ENCODE measurements at places on chromosomes 13 and 19.

GRCh38 chr13:43946281-43946680 is 66.6 kb downstream of the LACC1 start:
- DNase-seq = no peak

DNA sequence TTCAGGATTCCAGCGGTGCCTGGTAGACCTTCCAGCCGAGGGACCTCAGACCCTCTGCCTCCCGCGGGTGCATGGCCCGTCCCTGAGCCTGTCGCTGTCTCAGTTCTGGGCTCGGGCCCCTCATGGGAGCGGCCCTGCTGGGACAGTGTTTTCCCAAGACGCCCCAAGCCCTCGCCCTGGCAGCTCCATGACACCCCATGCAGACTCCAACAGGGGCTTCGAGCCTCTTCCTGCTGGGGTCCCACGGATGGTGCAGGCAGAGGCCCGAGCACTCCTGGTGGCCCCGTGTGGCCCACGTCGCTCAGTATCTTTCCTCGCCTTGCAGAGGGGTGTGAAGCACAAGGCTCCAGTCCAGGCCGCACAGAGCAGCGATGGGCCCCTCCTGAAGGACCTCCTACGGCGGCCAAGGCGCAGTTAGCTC is 88.8 kb upstream of the MCF2L start:
- no peak for DNase-seq

DNA sequence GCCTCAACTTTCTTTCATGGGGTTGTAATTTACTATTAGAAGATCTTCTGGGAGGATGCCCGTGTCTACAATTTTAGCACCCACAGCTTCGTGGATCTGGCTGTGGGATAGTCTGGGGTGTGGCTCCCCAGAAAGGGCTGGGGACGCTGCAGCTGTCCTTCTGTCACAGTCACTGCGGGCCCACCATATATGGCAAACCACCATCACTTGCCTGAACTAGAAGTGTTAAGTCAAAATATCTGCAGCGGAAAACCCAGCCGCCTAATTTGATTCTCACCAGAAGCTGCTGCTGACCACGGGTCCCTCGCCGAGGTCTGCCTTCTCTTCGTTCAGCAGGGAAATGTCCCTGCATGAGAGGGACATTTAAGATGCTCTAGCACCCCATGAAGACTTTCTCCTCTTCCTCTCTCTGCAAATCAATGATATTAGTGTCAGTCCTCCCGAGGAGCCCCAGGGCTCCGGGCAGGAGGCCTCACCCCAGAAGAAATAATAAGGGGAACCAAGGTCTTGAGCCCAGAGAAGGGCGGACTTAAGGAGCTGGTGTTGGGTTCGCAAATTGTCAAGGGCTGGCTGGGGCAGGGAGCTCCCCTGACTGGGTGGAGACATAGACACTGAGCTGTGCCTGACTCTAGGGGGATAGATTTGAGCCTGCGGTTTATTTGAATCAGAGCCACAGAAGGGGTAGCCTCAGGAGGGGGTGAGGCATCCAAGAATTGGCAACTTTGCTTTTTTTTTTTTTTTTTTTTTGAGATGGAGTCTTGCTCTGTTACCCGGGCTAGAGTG is 3.0 kb upstream of the MATK start:
- no peak for DNase-seq

DNA sequence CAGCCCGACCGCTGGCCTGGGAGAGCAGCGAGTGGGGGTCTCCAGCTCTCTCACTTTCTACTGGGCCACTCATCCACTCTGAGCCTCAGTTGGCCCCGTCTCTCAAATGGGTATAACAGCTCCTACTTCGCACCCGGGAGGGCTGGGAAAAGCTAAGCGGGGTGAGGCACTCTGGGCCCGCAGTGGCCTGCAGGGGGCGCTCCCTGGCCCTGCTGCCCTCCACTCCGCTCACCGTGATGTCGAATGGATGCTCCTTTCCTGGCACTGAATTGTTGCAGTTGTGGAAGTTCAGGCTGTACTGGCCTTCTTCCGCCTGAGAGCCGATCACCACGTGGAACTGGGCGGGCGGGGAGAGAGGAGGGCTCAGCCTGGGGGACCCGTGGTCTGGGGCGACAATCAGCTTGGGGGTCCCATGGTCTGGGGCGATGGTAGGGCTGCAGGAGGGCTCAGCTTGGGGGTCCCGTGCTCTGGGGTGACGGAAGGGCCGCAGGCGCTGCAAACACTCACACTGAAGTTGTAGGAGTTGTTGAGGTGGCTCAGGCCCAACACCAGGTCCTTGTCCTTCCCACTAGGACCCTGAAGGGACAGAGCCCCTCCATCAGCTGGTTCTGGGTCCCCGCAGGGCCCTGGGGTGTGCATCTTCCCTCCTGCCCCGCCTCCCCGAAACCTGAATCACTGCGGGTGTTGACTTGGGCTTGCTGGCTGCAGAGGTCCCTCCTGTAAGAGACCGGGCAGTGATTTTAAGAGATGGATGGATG is 3.9 kb downstream of the GPR108 start:
- DNase-seq = no peak

- no peak for DNase-seq
Measured at GRCh38 chr19:1754636-1755466, 1.5 kb downstream of the ONECUT3 start.

DNA sequence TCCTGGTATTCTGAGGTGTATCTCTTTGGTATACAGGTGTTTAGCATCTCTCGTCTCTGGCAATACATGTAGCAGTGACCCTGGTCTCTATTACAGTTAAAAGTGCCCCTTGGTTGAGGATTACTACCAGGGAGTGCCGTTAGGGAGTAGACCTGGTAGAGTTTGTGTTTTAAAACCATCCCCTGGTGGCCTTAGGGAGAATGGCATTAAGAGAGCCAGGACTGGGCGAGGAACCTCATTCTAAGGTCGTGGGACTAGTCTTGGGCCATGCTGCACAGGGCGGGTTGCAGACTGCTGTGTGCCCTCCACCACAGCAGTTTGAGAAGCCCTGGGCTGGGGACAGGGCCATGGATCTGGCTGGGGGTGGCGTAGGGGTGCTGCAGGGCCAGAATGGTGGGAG is 35.0 kb downstream of the B3GLCT start:
- DNase-seq = no peak

DNA sequence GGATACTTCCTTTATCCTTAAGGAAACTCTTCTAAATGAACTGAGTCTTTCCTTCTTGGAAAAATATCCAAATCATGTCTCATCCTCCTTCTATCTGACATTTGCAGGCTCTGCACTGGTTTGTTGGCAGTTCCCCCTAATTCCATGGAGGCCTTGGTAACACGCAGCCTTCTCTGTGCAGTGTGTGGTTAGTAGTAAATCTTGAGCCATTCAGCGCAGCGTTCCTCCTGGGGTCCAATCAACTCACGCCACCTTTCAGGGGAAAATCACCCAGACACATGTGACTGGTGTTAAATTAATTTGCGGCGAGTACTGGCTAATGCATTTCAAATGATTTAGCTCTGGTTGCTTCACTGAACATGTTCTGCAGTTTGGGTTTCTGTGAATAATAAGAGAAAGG is 21.0 kb upstream of the CBY2 start:
- DNase-seq = no peak

DNA sequence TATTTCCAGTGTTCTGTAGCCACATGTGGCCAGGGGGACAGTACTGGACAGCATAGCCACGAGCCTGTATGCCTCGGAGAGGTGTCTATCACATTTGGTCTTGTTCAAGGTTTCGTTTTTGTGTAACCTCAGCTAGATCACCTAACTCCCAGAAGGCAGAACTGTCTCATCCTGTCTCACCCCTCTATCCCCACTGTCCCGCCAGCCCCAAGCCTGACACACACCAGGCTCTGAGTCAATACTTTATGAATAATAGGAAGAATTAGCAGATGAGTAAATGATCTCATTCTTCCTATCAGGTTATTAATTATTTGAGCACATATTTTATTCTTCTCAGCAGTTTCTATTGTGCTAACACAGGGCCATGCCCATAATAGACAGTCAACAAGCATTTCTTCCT is 132.2 kb downstream of the NUFIP1 start:
- no peak for DNase-seq

GRCh38 chr19:4108767-4109625 is 14.9 kb downstream of the MAP2K2 start:
- no peak for DNase-seq

DNA sequence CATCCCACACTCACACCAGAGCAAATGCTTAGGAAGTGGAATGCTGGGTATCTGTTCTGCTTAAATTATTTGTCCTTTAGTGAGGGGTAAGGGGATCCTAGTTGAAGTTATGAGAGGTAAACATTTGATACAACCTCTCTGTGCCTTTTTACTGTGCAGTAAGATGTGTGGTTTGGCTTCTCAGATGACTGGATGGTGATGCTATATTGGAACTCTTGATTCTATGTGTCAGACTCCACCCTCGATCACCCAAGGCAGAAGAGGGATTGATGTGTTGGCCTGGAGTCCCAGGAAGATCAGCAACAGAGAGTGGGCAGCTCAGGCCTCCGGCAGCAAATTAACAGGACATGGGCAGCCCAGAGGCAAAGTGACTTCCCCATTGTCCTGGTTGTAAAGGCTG is 66.7 kb downstream of the SIPA1L3 start:
- DNase-seq = no peak

DNA sequence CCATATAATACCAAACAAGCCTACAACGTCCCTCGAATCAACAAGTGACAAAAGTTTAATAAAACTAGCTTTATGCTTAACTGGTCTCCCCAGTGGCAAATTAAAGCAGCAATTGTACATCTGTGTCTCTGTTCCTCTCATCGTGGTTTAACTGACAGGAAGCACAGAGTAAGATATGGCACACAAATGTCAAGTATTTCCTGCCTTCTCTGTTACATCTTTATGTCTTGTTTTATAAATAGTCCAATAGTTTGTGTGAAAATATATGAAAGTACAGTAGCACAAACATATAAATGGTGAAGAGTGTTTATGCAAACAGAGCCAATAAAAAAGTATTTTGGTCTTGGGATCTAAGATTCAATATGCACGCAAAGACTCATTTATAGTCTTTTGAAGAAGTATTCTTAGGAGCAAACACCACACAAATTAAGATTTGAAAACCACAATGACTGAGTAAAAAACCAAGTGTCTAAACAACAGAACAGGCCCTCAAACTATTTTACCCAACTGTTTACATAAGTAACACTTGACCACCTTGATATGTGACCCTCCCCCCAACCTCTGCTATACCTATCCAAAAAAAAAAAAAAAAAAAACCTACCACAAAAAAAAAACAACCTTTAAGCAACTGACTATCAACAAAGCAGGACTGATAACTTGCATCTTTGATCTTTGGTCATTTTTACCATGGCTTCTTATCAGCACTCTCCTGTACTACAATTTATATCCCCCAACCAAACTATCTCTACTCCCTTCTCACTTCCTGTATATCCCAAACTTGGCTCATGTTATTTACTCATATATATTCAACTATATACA is 14.0 kb downstream of the ELF1 start:
- DNase-seq = no peak

DNA sequence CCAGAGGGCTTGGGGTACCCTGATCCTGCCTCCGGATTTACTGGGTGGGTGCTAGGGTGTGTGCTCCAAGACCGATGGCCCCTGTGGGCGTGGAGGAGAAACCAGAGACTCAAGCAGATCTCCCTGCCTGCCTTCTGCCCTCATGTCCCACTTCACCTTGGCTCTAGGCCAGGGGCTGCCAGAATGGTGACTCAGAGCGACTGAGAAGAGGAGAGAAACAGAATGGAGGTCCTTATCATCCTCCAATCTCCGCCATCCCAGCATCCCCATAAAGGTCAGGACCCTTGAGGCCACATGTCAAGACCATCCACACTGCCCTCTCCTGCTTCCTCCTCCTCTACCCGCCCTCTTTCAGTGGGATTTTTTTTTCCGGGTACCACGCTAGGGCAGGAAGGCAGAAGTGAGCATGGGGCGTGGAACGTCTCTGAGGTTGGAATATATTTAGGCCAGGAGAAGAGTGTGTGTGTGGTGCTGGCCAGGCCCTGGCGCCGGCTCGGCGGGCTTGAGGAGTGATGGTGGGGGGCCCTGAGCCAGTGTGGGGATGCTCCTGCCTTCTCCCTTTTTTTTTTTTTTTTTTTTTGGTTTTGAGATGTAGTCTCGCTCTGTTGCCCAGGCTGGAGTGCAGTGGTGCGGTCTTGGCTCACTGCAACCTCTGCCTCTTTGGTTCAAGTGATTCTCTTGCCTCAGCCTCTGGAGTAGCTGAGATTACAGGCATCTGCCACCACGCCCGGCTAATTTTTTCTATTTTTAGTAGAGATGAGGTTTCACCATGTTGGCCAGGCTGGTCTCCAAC is 22.3 kb downstream of the IER2 start:
- DNase-seq = peak; percentile 73

GRCh38 chr13:51815848-51816247 is 11.9 kb upstream of the DHRS12 start:
- no peak for DNase-seq

DNA sequence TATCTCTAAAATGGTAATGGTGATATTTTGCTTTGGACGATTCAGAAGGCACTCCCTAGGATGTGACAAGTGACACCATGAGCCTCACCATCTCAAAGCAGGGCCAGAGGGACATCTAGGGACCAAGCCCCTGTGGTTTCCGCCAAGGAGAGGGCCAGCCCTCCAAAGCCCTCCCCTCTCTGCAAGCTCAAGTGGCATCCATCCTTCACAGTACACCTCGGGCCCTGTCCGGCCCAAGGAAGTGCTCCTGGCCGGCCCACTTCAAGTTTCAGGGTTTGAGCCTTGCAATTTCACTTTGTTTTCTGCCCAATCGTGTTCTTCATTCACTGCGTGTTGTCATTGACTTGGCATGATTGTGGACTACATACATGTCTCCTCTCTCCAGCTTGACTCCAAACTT is 82.5 kb downstream of the TSHZ3 start:
- peak; percentile 11 for DNase-seq

- DNase-seq = peak; percentile 78
Measured at GRCh38 chr19:10104665-10105508, 1.3 kb upstream of the PPAN start.

GRCh38 chr13:98979012-98979660 is 1.3 kb upstream of the DOCK9 start:
- no peak for DNase-seq

DNA sequence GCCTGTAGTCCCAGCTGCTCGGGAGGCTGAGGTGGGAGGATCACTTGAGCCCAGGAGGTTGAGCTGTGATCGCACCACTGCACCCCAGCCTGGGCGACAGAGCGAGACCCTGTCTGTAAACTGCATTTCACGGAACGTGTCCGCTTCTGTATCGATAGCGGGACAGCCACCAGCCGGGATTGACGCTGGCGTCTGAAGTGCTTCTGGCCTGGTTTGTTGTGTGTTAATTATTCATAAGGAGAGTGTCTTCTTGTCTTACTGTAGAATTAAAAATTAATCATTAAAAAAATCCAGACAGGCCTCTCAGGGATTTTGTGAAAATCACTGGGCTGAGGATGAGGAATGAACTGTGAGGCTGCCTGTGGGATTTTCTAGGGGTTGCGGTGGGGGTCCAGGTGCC is 16.2 kb upstream of the MISP start:
- DNase-seq = no peak

DNA sequence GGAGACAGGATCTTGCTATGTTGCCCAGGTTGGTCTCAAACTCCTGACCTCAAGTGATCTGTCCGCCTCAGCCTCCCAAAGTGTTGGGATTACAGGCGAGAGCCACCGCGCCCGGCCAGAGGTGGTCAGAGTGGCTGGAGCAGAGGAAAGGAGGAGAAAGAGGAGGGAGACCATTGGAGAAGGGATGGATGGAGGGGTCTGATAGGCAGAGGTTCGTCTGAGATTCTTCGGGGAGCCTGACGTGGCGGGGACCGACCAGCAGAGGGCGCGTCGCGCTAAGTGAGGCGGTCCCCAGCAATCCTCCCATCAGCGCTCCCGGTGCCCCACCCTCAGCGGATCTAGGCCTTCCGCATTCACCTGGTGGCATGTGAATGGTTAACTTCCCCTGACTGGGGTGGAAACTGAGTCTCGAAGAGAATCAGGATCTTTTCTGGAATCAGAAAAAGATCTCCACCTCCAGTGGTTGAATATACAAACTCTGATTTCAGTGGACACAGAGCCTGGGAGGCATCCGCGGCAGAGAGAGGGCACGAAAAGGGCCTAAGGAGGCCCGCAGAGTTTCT is 8.8 kb downstream of the GTPBP3 start:
- peak; percentile 73 for DNase-seq

All from left hindlimb (tissue), 1 donor.